ENCODE measurements at places on chromosomes 7 and 10. TPM values are rescaled to one million over a fixed set of nuclear protein-coding genes. Genes with fewer than 3 reads are reported as not detected.

GRCh38 chr7:133699386-133699785 is 427.8 kb upstream of the LRGUK start:
- H3K27ac ChIP-seq = no peak overlapping the region
- DNase-seq = no peak
- no peaks in the 10 kb centered on the region for H3K4me1 ChIP-seq
- no peaks in the 10 kb centered on the region for H3K27me3 ChIP-seq

DNA sequence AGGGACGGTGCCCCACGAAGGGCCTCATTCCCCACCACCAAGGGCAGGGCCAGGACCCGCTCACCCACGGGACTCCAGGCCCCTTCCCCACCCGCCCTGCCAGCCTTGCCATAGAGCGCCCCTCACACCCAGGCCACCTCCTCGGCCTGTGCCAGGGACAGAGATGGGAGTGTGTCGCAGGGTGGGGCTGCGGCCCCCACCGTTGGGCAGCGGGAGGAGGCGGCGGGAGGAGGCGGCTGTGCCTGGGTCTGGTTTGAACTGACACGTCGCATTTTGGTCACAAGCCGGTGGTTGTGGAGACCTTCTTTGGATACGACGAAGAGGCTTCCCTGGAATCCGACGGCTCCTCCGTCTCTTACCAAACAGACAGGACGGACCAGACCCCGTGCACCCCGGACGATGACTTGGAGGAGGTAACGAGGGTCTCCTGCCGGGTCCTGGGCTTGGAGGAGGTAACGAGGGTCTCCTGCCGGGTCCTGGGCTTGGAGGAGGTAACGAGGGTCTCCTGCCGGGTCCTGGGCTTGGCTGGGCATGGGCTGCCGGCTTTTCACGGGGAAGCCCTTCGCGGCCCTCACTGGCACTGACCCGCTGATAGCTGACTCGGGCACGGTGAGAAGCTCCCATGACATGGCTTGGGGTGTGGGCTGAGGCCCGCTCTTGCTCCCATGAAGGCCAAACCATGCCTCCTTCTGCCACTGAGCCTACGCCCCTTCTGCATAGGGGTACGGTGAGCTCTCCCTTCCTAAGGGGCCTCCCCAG is 46.4 kb upstream of the DPYSL4 start:
- no peak overlapping the region for H3K4me3 ChIP-seq
- no peak overlapping the region for H3K27ac ChIP-seq
- no peaks in the 10 kb centered on the region for H3K36me3 ChIP-seq
- H3K27me3 ChIP-seq = no peaks in the 10 kb centered on the region
- DNase-seq = no peak

DNA sequence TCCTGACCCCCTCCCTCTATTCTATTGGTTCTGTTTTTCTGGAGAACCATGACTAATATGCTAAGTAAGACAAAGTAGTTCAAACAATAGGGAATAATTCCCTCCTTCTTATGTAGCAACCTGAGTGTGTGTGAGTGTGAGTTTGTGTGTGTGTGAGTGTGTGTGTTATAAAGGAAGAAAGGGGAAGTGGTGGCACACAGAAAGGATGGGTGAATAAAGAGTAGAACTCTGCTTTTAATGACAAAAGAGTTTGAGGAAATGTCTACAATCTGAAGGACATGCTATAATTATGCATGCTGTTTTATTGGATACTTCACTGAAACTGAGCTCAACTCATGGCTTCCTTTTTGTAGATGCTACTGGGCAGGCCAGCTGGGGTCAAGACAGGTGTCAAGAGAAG is 489.5 kb downstream of the REEP3 start:
- no peak overlapping the region for H3K27ac ChIP-seq
- H3K4me1 ChIP-seq = no peaks in the 10 kb centered on the region
- H3K4me3 ChIP-seq = no peak overlapping the region

DNA sequence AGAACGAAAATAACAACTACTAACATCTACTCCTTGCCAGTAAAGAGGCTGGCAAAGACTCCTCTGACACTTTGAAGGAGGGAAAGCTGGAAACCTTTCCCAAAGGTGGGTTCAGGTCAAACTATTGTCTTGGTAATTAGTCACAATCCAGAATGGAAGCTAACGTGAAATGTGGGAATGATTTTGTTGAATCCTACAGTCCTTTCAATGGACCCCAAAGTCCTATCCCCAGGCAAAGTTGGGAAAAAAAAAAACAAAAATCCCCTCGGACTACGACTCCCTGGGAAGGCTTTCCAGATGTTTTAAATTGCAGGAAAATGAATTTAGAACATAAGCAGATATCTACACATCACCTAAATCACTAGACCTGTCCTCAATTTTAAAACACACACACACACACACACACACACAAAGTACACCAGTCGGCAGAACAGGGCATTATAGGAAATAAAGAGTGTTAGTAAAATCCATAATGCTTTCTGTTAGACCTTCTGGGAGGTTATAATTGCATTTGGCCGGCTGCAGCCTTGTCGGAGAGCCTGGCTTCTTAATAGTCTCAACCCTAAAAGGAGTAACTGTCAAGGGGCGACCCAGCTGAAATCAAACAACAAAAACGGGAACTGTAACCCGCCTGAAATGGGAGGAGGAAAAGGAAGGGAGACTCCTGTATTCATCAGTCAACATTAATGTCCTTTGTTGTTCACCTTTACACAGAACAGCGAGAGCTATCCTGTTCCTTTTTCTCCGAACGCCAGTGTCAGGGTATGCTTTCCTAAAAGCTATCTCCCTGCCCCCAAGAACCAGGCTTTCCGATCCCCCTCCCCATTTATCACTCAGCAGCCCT is 1.5 kb downstream of the DOCK4 start:
- H3K27me3 ChIP-seq = no peaks in the 10 kb centered on the region
- H3K4me1 ChIP-seq = no peaks in the 10 kb centered on the region
- no peaks in the 10 kb centered on the region for H3K36me3 ChIP-seq

GRCh38 chr10:120145107-120145506 is 252.6 kb downstream of the SEC23IP start:
- no peaks in the 10 kb centered on the region for H3K4me1 ChIP-seq
- H3K27me3 ChIP-seq = no peaks in the 10 kb centered on the region

DNA sequence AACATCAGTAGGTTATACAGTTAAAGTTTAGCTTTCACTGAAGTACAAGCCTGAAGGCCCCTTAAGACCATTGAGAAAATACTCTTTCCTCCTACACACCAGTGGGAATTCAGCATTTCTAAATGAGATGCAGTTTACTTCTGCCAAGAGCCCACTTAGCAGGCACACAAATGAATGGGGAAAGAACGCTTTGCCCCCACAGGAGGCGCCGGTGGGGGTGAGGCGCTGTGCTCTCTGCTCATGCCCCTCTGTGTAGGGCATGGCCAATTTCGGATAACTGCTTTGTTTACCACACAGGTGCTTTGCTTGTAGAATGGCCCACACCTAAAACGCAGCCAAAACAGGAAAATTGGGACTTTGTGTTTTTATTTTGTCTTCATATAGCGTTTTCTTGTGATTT is 15.9 kb upstream of the LAT2 start:
- H3K27ac ChIP-seq = no peak overlapping the region
- no peak overlapping the region for H3K4me3 ChIP-seq
- H3K4me1 ChIP-seq = no peaks in the 10 kb centered on the region
- H3K36me3 ChIP-seq = peaks cover 34% of the 10 kb centered on the region

DNA sequence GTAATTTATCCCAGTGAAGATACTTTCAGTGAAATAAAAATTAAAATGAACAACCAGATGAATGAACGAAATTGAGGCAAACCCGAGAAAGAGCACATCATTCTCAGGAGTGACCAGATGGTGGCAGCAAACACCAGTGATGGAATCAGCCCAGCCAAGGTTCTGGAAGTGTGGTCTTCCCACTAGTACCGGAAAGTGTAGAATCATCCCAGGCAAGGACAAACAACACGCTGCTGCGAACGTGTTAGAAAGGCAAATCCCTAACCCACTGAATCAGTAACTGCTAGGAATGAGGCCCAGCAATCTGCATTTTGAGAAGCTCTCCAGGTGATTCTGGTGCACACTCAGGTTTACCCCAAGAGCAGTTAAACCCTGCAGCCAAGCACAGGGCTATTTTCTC is 15.5 kb upstream of the SLC18A3 start:
- no peak overlapping the region for H3K4me3 ChIP-seq
- H3K27me3 ChIP-seq = no peaks in the 10 kb centered on the region
- H3K36me3 ChIP-seq = no peaks in the 10 kb centered on the region
- no peak for DNase-seq
- no peak overlapping the region for H3K27ac ChIP-seq

GRCh38 chr10:62733654-62734293 is 70.7 kb upstream of the ADO start:
- H3K27ac ChIP-seq = peak overlapping the region; percentile 93
- H3K4me1 ChIP-seq = peaks cover 50% of the 10 kb centered on the region
- DNase-seq = no peak
- no peaks in the 10 kb centered on the region for H3K27me3 ChIP-seq
- 0 out of 2 replicates have a peak overlapping the region, but pooled peaks have one; percentile 41 for H3K4me3 ChIP-seq

DNA sequence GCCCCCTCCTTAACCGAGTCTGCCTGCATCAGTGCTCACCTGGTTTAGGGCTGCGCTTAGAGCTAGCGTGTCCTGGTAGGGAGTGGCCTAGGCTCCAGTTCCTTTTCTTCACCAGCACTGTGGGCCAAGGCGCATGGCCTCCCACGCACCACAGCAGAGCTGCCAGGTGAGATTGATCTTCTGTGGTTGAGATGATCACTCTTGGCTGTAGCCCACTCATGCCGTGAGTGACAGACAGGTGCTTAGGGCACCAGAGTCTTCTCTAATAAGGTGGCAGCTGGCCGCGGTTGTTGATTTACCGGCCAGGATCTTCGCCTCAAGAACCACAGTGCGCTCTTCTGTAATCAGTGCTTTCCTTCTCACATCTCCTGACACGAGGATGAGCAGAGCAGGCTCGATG is 157.2 kb upstream of the INSYN2A start:
- no peak overlapping the region for H3K27ac ChIP-seq
- H3K4me3 ChIP-seq = no peak overlapping the region
- H3K4me1 ChIP-seq = no peaks in the 10 kb centered on the region
- DNase-seq = no peak
- no peaks in the 10 kb centered on the region for H3K36me3 ChIP-seq

GRCh38 chr10:97701438-97702069 is 12.0 kb upstream of the MARVELD1 start:
- H3K27me3 ChIP-seq = no peaks in the 10 kb centered on the region
- no peak overlapping the region for H3K4me3 ChIP-seq
- no peaks in the 10 kb centered on the region for H3K36me3 ChIP-seq
- H3K27ac ChIP-seq = no peak overlapping the region

- no peaks in the 10 kb centered on the region for H3K27me3 ChIP-seq
- no peaks in the 10 kb centered on the region for H3K36me3 ChIP-seq
- H3K4me1 ChIP-seq = no peaks in the 10 kb centered on the region
- H3K27ac ChIP-seq = no peak overlapping the region
- DNase-seq = no peak
Observed at GRCh38 chr7:132511921-132512320, 64.3 kb downstream of the PLXNA4 start.

SCD gene
- total RNA-seq = 188 TPM

PKD2L1 gene
- 0.08 TPM for total RNA-seq

TMEM178B gene
- total RNA-seq = 0.03 TPM

USP6NL gene
- 25.0 TPM for total RNA-seq

BHLHA15 gene
- total RNA-seq = 2.4 TPM

CHAT gene
- total RNA-seq = not detected

PON1 gene
- total RNA-seq = 0.26 TPM

ATOH7 gene
- not detected for total RNA-seq

PRKAR1B gene
- total RNA-seq = 41.2 TPM
